ENCODE measurements at places on chromosomes 7 and 10.

GRCh38 chr7:24555184-24555583 lies 18.1 kb upstream of the PALS2 start:
- DNase-seq, result no peak

GRCh38 chr7:72099784-72100183 lies 312.4 kb downstream of the CALN1 start:
- no peak for DNase-seq

DNA sequence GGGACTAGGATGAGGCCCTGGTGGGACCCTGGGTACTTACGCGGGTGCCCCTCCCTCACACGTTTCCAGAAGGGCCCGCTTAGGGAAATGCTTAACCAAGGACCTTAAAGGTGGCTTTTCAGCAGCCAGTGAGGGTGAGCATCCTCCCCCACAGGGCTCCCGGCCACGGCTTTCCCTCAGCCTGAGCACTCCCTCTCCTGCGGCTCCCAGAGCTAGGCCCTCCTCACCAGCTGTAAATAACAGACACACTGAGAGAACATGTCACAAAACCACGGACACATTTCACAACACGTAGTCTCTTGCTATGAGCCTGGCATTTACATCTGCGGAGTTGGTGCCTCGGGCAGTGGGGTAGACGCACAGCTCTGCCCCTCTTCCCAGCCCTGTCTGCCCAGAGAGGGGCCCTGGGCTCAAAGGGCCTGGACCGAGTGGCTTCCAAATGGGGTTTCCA lies 25.2 kb downstream of the GRID1 start:
- DNase-seq, result peak; percentile 71

GRCh38 chr10:121158988-121159579 lies 307.9 kb downstream of the WDR11 start:
- DNase-seq, result no peak

GRCh38 chr10:119441921-119442757 lies 100.4 kb downstream of the RGS10 start:
- no peak for DNase-seq

DNA sequence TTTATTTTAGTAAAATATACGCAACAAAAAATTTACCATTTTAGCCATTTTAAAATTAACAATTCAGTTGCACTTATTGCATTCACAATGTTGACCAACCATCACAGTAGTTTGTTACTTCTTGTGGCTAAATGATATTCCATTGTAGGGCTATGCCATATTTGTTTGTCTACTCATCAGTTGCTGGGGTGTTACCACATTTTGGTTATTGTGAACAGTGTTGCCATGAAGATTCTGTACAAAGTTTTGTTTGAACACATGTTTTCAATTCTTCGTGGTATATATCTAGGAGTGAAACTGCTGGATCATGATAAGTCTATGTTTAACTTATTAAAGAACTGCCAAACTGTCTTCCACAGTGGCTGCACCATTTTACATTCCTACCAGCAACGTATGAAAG lies 46.3 kb upstream of the ZNF365 start:
- DNase-seq, result no peak
